GM23248 (cell line): ENCODE measurements at places on chromosomes 12 and 14.

- no peak for DNase-seq
These were observed 6.7 kb downstream of the TAS2R43 start for GRCh38 chr12:11085419-11085818.

GRCh38 chr14:57066887-57067513 lies 201.7 kb downstream of the EXOC5 start:
- DNase-seq: peak; percentile 36

DNA sequence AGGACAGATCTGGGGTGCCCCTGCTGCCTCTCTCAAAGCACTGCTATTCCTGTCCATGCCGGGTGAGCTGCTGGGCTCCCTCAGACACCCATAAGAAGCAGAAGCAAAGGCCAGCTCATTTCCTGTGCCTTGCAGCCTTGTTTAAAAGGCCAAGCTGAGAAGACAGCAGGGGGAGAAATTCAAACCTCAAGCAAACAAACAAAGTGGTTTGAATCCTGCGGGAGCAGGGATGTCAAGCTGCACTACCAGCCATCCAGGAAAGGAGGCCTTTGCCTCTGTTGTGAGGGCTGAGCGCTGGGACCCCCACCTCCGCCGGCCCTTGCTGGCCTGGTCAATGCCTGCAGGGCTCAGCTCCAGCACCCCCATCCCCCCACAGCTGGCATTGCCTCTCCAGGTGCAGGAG lies 176.5 kb downstream of the PIWIL1 start:
- no peak for DNase-seq

DNA sequence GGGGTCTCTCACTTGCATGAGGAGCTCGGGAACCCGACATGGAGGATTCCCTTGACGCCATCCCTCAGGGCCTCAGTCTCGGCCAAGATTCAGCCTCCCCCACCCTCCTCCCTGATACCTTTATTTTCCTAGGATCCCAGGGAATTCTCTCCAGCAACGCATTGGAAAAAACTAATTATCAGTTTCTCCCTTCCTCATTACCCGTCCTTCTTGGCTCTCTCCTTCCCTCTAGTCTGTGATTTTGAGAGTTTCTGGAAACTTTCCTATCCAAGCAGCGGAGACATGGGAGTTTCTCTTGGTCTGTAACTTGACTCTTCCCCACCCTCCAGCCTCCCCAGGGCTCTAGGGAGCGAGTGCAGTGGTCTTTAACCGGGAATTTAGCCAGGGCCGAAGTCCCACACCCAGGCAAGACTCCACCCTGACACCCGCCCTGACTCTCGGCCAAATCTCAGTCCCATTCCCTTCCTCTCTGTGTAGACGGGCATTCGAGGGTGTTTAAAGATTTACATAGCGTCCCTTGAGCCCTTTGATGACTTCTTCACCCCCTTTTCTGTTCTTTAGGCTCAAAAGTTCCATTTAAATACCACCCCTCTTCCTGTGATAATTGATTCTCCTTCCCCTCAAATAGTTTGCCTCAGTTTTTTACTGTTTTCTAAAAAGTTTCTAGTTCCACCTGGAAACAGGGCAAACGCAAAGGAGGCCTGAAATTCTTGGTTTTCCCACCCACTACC lies 6.7 kb downstream of the HOXC5 start:
- peak; percentile 40 for DNase-seq

DNA sequence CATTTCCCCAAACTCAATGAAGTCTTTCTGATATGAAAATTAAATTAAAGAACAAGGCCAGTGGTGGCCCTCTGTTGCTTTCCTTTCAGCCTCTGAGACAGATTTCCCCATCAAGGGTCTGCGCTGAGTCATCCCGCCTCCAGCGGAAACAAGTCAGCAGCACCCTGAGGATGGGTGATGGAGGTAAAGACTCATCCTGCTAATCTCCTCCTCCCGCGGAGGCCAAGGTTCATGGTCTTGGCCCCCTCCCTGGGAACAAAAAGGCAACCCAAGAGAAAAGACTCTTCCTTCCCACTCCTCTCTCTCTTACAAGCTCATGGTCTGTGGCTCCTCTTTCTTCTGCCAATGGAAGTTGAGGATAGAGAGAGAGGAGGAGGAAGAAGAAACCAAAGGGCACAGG lies 9.0 kb upstream of the NUMB start:
- peak; percentile 87 for DNase-seq

GRCh38 chr12:67302162-67302561 lies 33.0 kb downstream of the CAND1 start:
- DNase-seq: no peak

DNA sequence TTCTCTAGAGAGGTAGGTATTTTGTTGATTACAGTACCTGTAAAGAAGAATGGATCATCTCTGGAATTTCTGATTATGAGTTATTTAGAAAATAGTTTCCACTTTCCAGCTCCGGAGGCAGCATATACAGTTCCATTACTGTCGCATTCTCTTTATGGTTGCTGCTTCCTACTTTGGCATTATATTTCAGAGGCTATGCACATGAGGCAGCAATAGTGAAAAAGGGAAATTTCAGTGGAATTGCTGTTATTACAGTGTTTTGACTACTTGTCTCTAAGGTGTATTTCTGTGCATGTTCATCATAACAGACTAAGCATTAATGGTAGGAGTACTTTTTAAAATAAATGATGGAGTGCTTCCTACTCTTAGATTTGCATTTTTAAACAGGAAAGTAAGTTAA lies 10.2 kb downstream of the GNG2 start:
- DNase-seq: no peak

- DNase-seq: peak; percentile 91
These were observed 521 bp downstream of the CDK2AP1 start for GRCh38 chr12:123271001-123271668.

- no peak for DNase-seq
These were observed 67.3 kb downstream of the KCNK10 start for GRCh38 chr14:88255798-88256197.

DNA sequence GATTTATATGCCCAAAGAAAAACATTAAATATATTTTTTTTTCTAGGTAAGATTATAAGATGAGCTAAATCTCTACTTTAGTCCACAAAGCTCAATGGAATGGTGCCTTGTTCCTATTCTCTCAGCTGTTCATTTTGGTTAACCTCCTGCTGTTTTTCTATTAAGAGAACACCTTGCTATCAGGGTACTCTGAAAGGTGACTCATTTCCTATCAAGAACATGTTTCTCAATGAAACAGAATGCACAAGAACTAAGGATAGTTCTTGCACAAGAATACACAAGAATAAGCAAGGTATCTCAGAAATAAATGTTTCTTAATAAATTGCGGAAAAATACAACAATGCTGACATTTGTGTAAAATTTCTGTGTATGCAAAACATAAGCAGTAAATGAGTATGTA lies 14.1 kb downstream of the ABCD2 start:
- DNase-seq: no peak

DNA sequence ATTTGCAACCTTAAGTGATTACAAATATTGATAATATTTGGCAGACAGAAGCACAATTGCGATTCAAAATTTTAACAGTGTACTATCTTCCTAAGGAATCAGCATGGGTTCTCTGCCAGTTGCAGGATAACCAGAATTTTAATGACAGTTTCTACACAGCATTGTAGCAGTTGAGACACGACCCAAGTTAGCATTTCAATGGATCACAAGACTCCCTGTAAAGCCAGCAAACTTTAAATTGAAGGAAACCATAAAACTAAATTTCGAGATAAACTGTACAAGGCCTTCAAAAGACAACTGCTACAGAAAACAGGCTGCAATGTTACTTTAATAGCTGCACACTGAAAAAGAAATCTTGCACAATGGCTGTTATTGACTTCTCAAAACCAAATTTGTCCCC lies 154.9 kb downstream of the MED13L start:
- no peak for DNase-seq

GRCh38 chr12:21815306-21816062 lies 41.0 kb upstream of the KCNJ8 start:
- DNase-seq: peak; percentile 18

- no peak for DNase-seq
These were observed 89.4 kb upstream of the GRIP1 start for GRCh38 chr12:66768293-66768692.

DNA sequence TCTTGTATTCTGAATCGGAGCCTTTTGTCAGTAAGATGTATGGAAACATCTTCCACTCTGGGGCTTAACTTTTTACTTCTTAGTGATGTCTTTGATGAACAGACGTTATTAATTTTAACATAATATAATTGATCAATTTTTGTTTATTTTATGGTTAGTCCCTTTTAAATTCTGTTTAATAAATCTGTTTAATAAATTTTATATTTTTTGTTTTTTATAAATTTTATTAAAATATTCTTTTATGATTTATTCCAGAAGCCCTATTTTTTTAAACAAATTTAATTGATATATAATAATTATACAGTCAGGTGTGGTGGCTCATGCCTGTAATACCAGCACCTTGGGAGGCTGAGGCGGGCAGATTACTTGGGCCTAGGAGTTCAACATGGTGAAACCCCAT lies 235.1 kb downstream of the AEBP2 start:
- DNase-seq: no peak

- no peak for DNase-seq
These were observed 49.4 kb downstream of the FERMT2 start for GRCh38 chr14:52901357-52901980.

DNA sequence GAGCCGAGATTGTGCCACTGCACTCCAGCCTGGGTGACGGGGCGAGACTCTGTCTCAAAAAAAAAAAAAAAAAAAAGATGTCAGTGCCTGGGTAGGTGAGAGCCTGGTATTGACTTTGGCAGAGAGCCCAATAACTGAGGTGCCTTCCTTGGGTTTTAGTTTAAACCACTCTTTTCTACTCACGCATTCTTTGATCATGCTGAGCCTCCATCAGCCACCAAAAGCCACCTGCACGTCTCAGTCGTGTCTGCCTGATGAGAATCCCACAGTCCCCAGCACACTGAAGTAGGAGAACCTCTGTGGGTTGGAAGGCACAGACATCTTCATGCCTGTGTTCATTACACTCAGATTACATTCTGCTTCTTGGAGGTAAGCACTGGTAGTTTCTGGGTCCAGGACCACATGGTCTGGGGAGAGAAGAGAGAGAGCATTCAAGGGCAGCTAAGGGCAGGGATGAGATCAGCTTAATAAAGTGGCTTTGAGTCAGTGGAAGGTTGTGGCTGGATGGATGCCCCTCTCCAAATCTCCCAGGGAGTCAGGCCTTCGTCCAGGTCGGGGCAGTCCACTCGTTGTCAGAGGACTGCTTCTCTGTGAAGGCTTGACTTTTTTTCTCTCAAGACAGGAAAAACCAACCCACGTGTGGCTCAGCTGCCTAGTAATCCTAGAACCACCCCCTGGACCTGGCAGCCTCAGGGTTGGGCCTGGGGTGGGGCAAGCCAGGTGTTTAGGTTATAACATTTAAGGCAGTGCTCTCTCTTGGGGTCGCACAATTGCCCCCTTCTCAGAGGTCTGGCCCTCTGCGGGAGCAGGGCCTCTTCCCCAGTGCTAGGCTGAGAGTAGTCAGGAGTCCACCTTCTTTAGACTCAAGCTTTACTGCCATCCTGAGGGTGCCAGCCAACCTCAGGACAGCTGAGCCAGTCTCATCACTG lies 32.6 kb upstream of the MAX start:
- peak; percentile 8 for DNase-seq

GRCh38 chr12:113425960-113426453 lies 3.8 kb downstream of the SDSL start:
- no peak for DNase-seq

- no peak for DNase-seq
These were observed 31.2 kb downstream of the CREBL2 start for GRCh38 chr12:12642916-12643315.

DNA sequence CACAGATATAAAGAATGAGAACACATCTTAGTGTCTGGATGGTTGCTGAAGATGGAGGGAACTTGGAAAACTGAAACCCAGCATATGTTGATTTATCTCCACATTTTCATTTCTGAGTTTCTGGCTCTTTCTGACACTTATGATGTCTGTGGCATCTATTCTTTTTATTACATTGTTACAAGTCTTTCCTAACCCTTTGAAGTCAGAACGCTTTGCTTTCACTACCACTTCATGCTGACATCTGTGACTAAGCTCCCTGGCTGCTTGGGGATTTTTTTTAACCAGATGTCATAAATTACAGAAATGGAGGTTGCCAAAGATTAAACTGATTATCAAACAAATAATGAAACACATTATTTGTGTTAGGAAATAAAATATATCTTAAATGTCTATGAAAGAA lies 188.7 kb downstream of the KITLG start:
- peak; percentile 90 for DNase-seq

DNA sequence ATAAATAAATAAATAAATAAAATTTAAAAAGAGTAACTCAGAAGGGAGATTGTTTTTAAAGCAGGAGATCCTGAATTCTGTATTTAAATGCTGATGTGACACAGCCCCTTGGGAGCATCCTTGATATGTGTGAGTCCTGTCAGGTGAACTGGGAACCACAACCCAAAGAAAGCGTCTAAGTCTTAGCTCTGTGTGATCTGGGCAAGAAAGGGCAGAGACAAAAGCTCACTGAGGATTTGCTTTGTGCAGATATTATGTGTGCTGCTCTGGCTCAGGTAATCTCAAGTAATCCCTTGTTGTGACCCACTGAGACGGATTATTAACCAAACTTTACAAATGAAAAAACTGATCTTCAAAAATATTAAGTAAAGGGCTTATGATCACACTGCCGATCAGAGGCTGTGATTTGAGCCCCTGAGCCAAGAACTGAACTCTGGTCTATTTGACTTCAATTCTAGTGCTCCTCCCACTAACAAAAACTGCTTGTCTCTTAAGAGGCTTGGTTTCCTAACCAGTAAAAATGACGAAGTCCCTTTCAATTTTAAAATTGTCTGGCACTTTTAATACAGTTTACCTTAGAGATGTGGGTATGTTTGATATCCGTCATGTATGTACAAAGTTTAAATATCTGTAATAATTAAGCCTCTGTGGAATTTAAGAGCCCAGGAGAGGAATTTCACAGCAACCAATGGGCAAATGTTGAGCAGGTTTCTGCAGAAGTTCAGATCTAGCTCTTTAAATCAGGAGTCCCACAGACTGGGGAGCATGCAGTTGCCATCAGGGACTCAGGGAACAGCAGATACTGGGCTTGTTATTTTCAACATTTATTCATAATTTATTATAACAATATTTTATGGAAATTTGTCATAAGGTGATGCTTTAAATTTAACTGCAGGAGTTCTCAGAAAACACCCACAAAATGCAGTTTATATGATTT lies 46.1 kb downstream of the CPM start:
- DNase-seq: no peak

- DNase-seq: peak; percentile 26
These were observed 11.6 kb downstream of the STX2 start for GRCh38 chr12:130827432-130827831.

- no peak for DNase-seq
These were observed 151.7 kb downstream of the MON2 start for GRCh38 chr12:62618319-62618718.

GRCh38 chr12:2136901-2137300 lies 84.1 kb downstream of the CACNA1C start:
- DNase-seq: no peak

DNA sequence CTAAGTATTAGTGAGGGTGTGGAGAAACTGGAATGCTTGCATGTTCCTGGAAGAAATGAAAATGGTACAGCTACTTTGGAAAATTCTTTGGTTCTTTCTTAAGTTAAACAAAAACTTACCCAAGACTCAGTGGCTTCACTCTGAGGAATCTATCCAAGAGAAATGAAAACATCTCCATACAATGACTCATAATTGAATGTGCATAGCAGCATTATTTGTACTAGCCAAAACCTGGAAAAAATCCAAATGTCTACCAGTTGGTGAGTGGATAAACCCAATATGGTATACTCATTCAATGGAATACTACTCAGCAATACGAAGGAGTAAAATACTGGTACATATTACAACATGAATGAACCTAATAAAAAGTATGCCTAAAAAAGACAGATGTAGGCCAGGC lies 18.0 kb upstream of the CRACR2A start:
- DNase-seq: peak; percentile 70

- peak; percentile 94 for DNase-seq
These were observed 28.5 kb downstream of the KLC1 start for GRCh38 chr14:103657471-103657870.
